ENCODE measurements at places on chromosomes 16 and 17. TPM values are rescaled to one million over a fixed set of nuclear protein-coding genes. Genes with fewer than 3 reads are reported as not detected.

Gene NOXO1
- total RNA-seq = 0.15 TPM

Gene HEATR9
- total RNA-seq = not detected

Gene RNF135
- 26.1 TPM for total RNA-seq

Gene TEX14
- not detected for total RNA-seq

Gene ODAD4
- 0.33 TPM for total RNA-seq

Gene PRR14
- 8.8 TPM for total RNA-seq

Gene NCBP3
- total RNA-seq = 16.7 TPM

Gene GAS2L2
- not detected for total RNA-seq

Gene RASL10B
- total RNA-seq = 0.58 TPM

Gene OR3A3
- total RNA-seq = not detected

Gene ITGAX
- 0.17 TPM for total RNA-seq

Gene PDILT
- total RNA-seq = not detected

Gene TK2
- 69.5 TPM for total RNA-seq

Gene MT1G
- not detected for total RNA-seq

Gene CDH8
- not detected for total RNA-seq

Gene ZDHHC1
- 9.9 TPM for total RNA-seq

Gene MMP28
- not detected for total RNA-seq

Gene TBC1D3E
- total RNA-seq = not detected

Gene KRT24
- not detected for total RNA-seq

Gene CPHXL2
- total RNA-seq = not detected

Gene HSF4
- total RNA-seq = 50.4 TPM

Gene XYLT1
- 23.1 TPM for total RNA-seq

Gene HSPB9
- total RNA-seq = not detected

Gene TBC1D3C
- not detected for total RNA-seq

Gene ZNF319
- total RNA-seq = 3.2 TPM

Gene ANKFN1
- total RNA-seq = not detected

Gene SLC5A11
- not detected for total RNA-seq

Gene MLST8
- total RNA-seq = 30.8 TPM

Gene NAA60
- 15.3 TPM for total RNA-seq

Gene ABCC11
- 0.44 TPM for total RNA-seq

Gene SKAP1
- not detected for total RNA-seq

Gene LRRC37A
- total RNA-seq = 2.5 TPM

Gene GAS7
- 8.4 TPM for total RNA-seq

Gene C17orf113
- 0.17 TPM for total RNA-seq

Gene TSEN54
- total RNA-seq = 7.4 TPM

Gene SOX9
- total RNA-seq = 12.9 TPM

Gene PARN
- 41.6 TPM for total RNA-seq

Gene SEBOX
- not detected for total RNA-seq

Gene SPATA2L
- total RNA-seq = 14.2 TPM

Gene PLA2G15
- 26.6 TPM for total RNA-seq

Gene KRT27
- total RNA-seq = not detected

Gene KCNJ2
- 8.6 TPM for total RNA-seq

Gene CDH13
- 11.6 TPM for total RNA-seq

Gene SMIM36
- total RNA-seq = not detected

Gene BRCA1
- 7.3 TPM for total RNA-seq

Gene BCO1
- total RNA-seq = not detected

Gene DNASE1L2
- total RNA-seq = 0.15 TPM

Gene TMIGD1
- total RNA-seq = not detected

Gene WNT9B
- not detected for total RNA-seq

Gene OR1A1
- not detected for total RNA-seq

Gene ST6GALNAC2
- total RNA-seq = 0.73 TPM

Gene KCNH6
- total RNA-seq = not detected

Gene CEP112
- total RNA-seq = 5.4 TPM

Gene MT1H
- total RNA-seq = not detected

Gene MT1E
- 167 TPM for total RNA-seq

Gene FA2H
- total RNA-seq = not detected

Gene RSPRY1
- 36.9 TPM for total RNA-seq

Gene ATP1B2
- 0.17 TPM for total RNA-seq

Gene CTRB2
- total RNA-seq = not detected

Gene MT4
- total RNA-seq = not detected

All from smooth muscle cell of trachea (primary cell).